ENCODE measurements at places on chromosomes 2 and 18. TPM values are rescaled to one million over a fixed set of nuclear protein-coding genes. Genes with fewer than 3 reads are reported as not detected.

DNA sequence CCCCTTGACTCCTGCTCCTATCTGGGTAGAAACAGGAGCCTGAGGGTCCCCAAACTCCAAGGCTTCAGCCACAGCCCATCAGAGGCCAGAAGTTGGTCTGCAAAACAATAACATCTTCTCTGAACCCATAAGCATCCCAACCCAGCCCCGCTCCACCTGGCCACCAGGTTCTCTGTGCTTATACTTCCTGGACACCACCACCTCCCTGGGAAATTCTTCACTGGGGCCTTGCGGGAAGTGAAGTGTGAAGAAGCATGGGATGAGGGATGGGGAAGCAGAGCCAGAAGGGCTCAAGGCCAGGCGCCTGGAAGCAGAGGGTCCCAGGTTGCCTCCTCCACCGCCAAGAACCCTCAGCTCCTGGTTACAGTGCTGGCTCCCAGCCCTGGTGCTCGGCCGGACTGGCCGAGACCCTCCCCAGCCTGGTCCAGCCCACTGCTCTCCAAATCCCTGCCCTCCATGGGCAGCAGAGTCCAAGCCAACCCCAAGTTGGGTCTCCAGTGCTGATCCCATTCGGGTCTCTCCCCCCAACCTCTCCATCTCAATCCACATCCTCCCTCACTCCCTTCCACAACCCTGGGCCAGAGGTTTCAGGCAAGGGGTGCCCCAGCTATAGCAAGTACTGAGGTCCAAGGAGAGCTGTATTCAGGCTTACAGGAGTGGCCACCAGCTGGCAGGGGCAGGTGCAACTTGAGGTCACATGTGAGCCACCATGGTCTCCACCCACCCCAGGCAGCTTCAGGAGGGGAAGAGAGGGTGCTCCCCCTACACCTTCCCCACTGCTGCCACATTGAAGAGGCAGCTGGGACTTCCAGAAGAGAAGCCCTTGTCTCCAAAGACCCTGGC is 60.7 kb downstream of the TNS1 start:
- DNase-seq: no peak
- H3K4me3 ChIP-seq: no peak overlapping the region
- no peak overlapping the region for H3K27ac ChIP-seq
- H3K36me3 ChIP-seq: no peaks in the 10 kb centered on the region
- no peaks in the 10 kb centered on the region for H3K27me3 ChIP-seq

- no peaks in the 10 kb centered on the region for H3K36me3 ChIP-seq
- no peaks in the 10 kb centered on the region for H3K4me1 ChIP-seq
- DNase-seq: no peak
- no peaks in the 10 kb centered on the region for H3K27me3 ChIP-seq
Measured at GRCh38 chr18:73942081-73942625, 205.5 kb downstream of the FBXO15 start.

DNA sequence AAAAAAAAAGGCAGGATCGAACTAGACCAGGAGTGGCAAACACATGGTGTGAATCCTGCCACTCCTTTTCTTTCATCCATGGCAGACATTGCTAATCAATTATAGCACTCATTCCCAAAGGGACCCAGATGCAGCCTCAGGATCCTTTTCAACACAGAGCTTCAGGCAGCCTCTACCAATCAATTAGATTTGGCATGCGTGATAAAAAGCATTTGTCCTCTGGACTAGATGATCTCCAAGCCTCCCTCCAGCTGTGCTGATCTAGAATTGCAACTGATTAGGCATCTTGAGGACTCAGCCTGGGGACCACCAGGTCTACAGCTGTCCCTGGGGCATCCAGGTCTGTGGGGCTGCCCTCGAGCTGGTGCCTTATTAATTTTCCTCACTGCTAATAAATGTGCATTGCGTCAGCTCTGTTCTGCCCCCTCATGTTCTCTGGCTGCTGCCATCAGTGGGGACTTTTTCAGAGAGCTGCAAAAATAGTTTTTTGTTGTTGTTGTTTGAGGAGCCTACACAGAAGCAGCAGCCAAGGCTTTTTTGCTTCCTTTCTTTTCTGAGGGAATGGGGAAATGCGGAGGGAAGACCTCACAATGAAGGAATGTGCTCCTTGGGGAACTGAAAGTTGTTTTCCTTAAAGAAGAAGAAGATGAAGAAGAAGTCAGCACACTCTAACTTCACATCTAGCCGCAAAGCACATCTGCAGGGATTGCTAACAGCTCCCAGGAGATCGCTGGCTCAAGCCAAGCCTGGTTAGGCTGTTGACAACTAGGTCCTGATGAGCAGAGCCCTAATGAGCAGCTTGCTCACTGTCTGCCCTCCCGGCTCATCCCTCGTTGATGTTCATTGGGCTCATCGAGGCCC is 8.8 kb upstream of the ATOH8 start:
- DNase-seq: no peak
- no peaks in the 10 kb centered on the region for H3K27me3 ChIP-seq
- no peak overlapping the region for H3K4me3 ChIP-seq
- no peaks in the 10 kb centered on the region for H3K4me1 ChIP-seq
- H3K27ac ChIP-seq: no peak overlapping the region

- H3K27ac ChIP-seq: no peak overlapping the region
- no peak for DNase-seq
- H3K4me3 ChIP-seq: no peak overlapping the region
- H3K36me3 ChIP-seq: no peaks in the 10 kb centered on the region
- H3K4me1 ChIP-seq: no peaks in the 10 kb centered on the region
Measured at GRCh38 chr2:215782965-215783364, 230.4 kb downstream of the MREG start.

LYG1 gene
- 0.31 TPM for total RNA-seq

- no peaks in the 10 kb centered on the region for H3K36me3 ChIP-seq
- no peaks in the 10 kb centered on the region for H3K4me1 ChIP-seq
- no peaks in the 10 kb centered on the region for H3K27me3 ChIP-seq
- H3K4me3 ChIP-seq: no peak overlapping the region
- no peak overlapping the region for H3K27ac ChIP-seq
Measured at GRCh38 chr2:164756773-164757172, 84.8 kb downstream of the COBLL1 start.

CTLA4 gene
- total RNA-seq: not detected

CFC1 gene
- total RNA-seq: 0.22 TPM

- H3K27ac ChIP-seq: no peak overlapping the region
- H3K36me3 ChIP-seq: no peaks in the 10 kb centered on the region
- DNase-seq: peak; percentile 83
- no peaks in the 10 kb centered on the region for H3K27me3 ChIP-seq
- H3K4me3 ChIP-seq: no peak overlapping the region
Measured at GRCh38 chr2:65186872-65187851, 40.5 kb upstream of the ACTR2 start.

DNA sequence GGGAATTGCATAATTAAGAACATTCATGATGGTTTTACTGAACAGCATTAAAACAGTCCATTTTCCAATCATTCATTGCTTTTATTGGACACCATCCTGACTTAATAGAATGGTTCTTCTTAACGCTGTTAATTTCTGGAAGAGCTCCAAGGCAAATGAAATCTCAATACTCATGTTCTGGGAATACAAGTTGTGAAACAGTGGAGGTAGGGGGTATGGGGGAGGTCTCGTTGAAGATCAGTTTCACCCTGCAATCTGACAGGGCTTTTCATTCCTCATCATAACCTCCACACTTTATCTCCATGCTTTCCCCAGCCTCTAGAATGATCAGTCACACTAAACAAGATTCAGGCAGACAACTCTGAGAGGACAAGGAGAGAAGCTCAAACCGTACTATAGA is 113.6 kb downstream of the ETAA1 start:
- no peaks in the 10 kb centered on the region for H3K27me3 ChIP-seq
- no peak for DNase-seq
- no peaks in the 10 kb centered on the region for H3K4me1 ChIP-seq
- H3K36me3 ChIP-seq: no peaks in the 10 kb centered on the region

DNA sequence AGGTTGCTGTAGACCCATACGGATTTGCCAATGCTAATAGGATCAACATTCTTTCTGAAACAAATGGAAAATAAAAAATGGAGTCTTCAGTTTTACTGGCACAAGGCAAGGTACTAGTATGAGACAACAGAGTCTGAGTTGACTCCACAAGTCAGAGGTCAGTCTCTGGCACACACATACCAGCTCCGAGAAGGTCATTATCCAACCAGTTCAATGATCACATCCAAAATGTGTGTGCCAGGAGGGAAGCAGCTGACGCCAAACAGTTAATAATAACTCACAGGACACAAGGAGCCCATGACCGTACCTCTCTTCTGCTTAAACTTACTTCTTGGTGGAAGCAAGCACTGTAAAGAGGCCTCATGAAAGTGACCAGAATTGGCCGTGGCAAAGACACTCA is 528.6 kb downstream of the ZNF516 start:
- H3K4me1 ChIP-seq: no peaks in the 10 kb centered on the region
- DNase-seq: no peak
- no peaks in the 10 kb centered on the region for H3K27me3 ChIP-seq
- H3K27ac ChIP-seq: no peak overlapping the region

GRCh38 chr18:26052505-26052904 is 37.9 kb downstream of the SS18 start:
- DNase-seq: no peak
- peaks cover 46% of the 10 kb centered on the region for H3K36me3 ChIP-seq
- H3K27ac ChIP-seq: no peak overlapping the region

DNA sequence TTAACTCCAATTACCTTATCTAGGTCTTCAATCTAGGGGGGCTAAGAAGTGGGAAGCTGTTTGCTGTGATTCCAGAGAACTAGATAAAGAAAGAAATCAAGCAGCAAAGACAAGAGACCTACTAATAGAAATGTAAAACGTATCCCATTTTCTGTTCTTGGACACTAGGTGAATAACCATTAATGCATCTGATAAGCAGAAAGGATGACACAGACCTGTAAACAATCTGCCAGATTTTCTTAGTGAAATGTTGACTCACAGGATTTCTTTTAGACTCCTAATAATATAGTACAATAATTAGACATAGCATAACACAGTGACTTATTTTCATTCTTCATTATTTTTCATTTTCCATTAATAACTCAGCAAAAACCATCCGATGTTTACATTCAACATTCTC is 1.3 kb downstream of the WDR35 start:
- DNase-seq: no peak
- H3K27ac ChIP-seq: no peak overlapping the region
- H3K4me1 ChIP-seq: peaks cover 4% of the 10 kb centered on the region
- no peaks in the 10 kb centered on the region for H3K27me3 ChIP-seq

- H3K27me3 ChIP-seq: no peaks in the 10 kb centered on the region
- DNase-seq: no peak
- no peak overlapping the region for H3K4me3 ChIP-seq
- no peak overlapping the region for H3K27ac ChIP-seq
Measured at GRCh38 chr2:43080571-43081021, 145.8 kb downstream of the ZFP36L2 start.

OTOF gene
- total RNA-seq: 0.15 TPM

GPR45 gene
- not detected for total RNA-seq

IRS1 gene
- total RNA-seq: 15.0 TPM

HOXD3 gene
- total RNA-seq: not detected

GRB14 gene
- total RNA-seq: 7.6 TPM

PSMA8 gene
- total RNA-seq: not detected

DNA sequence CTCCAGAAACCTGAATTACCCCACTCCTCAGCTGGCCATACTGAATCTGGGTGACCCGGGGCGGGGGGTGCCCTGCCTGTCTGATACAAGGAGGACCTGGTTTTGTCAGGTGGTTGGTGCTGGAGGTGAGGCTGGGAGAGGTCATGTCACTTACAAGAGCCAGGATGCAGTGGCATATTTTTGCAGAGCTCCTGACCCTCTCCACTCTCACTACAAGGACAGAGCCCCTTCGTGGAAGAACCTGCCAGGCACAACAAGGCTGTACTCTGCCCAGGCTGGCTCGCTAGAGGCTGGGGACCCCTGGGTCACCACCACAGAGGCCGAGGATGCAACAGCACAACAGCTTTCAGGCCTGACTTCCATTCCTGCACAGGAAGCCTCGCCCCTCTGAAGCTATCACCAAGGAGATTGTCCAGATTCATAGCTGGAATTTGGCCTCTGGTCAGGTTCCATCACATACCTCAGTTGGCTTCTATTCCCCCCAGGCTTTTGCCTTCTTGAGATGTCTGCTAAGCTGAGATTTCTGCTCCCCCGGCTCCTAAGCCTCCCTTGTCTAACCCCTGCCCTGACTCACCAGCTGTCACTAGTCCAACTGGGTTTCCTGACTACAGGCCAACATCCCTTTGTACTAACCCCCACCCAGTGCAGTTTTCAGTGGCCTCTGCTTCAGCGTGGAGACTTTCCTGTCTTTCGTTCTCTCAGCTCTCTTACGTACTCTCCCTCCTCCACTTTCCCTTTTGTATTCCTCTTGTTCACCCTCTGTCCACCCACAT is 132.5 kb upstream of the EPAS1 start:
- H3K27ac ChIP-seq: no peak overlapping the region
- H3K4me1 ChIP-seq: peaks cover 3% of the 10 kb centered on the region
- H3K4me3 ChIP-seq: no peak overlapping the region
- no peak for DNase-seq
- H3K36me3 ChIP-seq: no peaks in the 10 kb centered on the region
- H3K27me3 ChIP-seq: no peaks in the 10 kb centered on the region

DNA sequence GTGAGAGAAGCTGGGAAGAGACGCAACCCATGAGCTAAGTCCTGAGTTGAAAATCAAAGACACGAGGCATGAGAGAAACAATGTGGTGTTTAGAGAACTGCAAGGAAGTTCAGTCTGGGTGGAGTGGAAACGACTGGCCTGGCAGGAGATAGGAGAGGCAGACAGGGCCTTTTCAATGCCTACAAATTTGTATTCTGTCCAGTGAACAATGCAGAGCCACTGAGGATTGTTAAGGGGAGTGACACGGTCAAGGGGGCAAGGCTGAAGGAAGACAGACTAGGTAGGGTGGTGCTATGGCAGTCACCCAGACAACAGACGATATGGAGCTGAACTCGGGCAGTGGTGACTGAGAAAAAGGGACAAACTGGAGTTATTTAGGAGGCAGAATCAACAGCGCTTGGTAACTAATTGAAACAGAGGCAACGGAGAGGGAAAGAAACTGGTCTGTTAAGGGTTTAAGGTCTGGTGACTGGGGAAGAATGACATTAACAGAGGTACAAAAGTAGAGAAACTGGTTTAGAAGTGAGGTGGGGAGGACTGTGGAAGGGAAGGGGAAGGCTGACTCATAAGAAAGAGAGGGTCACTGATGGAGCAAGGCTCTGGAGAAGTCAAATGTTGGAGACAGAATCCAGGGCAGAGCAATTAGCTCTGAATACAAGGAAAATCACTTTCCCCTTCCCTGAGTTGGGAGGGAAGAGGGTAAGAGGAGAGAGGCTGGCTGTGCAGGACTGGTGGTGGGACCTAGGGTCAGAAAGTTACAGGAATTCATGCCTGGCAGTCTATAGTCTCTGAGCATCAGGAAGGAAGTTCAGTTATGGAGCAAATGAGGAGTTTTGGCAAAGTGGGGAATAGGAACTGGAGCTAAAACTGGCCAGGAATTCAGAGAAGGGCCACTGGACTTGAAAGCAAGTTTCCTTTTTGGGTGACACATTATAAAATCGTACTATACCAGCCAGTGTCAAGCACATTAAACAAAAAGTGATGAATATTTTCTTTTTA is 63.4 kb upstream of the CHRNA1 start:
- H3K36me3 ChIP-seq: peaks cover 11% of the 10 kb centered on the region
- DNase-seq: no peak
- H3K4me3 ChIP-seq: no peak overlapping the region
- H3K27ac ChIP-seq: peak overlapping the region; percentile 19

Measured in H9 (cell line).